Dermis microvascular lymphatic vessel endothelial cell (primary cell): ENCODE measurements at places on chromosomes 2 and 18. TPM values are rescaled to one million over a fixed set of nuclear protein-coding genes. Genes with fewer than 3 reads are reported as not detected.

DNA sequence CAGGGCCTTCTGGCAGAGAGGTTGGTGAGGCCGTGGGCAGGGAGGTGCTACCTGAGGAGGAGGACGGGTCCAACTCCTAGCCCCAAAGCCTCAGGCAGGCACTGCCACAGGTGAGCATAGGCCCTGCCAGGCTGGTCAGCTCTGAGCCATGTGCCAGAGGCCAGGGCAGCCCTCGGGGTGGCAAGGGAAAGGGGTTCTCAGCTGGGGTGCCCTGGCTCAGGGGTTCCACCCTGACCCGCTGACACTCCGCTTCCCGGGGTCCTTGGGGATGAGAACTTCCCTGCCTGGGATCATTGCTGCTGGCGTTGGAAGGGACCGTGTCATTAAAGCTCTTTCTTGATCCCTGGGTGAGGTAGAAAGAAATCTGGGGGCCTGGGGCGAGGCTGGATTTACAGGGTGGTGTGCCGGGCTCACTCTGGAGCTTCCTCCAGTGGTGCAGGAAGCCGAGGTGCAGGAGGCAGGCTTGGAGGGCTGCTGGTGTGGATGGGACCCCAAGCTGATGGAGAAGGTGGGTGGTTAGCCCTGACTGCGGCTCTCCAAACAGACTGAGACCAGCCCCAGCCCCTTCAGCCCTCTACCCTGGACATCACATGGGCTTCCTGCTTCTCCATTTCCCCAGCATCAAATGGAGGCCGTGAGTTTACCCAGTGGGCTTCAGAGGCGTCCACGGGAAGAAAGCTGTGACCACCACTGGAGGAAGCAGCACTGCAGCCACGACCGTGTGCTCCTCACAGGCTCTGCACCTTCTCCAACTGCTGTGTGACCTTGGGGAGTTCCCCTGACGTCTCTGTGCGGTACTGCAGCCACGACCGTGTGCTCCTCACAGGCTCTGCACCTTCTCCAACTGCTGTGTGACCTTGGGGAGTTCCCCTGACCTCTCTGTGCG is 295.2 kb downstream of the NDUFA10 start:
- no peak for DNase-seq

DNA sequence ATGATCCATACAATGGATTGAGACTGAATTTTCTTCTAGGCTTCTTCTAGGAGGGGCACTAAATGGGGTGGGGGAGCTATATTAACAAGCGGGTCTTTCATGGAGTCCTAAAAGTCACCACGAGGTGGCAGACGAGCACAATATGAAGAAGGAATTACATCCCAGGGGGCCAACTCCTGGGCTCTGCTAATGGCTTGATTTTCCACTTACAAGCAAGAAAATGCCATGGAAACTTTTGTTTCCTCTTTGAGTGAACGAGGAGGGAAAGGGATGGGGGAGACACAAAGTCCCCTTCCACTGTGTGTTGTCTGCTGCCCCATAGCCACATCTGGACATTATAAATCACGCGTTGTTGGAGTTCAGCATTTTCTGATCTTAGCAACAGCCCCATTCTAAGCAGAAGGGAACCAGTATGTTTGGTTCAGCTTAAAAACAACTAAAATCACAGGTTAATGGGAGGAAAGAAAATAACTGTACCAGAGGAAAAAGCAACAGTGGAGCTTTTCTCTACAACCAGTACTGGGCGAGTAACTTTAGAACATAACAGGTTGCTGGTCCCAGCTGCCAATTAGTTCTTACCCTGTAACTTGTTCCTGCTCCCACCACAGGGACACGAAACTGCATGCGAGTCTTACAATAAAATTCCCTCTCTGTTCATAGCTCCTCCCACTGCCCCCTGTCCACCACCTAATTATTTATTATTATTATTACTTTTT is 285.0 kb upstream of the PARD3B start:
- peak; percentile 91 for DNase-seq

DNA sequence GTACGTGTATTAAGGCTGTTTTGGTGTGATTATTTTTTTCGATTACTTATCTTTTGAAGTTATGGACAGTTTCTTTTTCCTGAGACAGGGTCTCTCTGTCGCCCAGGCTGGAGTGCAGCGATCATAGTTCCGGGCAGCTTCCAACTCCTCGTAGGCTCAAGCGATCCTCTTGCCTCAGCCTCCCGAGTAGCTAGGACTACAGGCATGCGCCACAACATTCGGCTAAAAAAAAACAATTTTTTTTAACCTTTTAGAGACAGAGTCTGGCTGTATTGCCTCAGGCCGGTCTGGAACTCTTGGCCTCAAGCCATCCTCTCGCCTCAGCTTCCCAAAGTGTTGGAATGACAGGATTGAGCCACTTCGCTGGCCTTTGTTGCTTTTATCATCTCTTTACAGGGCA is 945 bp downstream of the HAT1 start:
- peak; percentile 22 for DNase-seq

GRCh38 chr2:198523710-198524109 is 719.3 kb downstream of the PLCL1 start:
- no peak for DNase-seq

DNA sequence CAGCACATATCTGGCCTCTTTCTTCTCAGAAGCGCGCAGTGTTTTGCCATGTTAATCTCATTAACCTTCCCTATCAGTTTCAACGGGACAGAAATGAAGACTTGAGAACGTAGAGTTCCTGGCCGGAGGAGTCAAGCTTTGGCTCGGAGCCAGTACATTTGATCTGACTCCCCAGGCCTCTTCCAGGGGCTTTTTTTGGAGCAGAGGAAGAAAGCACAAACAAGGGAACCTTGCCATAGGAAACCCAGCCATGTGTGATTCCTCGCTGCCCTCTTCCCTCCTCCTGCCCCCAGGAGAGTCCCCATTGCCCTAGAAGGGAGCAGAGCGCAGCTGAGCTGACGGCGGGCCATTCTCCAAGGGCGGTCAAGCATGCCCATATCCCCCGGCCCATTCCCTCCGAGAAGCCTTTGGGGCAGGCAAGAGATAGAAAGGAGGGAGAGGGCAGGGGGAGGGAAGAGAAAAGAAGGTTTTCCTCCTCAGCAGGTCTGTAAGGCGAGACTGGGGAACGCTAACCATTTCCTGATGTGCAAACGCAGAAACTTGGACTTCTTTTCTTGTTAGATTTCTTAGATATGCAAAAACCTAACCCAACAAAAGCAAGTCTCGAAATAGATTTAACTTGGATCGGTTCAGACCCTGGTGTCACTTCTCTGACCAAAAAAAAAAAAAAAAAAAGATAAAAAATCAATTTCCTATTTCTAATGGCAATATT is 63.7 kb upstream of the POU3F3 start:
- no peak for DNase-seq

- DNase-seq, result no peak
These were observed 100.6 kb downstream of the ACKR3 start for GRCh38 chr2:236670235-236670620.

DNA sequence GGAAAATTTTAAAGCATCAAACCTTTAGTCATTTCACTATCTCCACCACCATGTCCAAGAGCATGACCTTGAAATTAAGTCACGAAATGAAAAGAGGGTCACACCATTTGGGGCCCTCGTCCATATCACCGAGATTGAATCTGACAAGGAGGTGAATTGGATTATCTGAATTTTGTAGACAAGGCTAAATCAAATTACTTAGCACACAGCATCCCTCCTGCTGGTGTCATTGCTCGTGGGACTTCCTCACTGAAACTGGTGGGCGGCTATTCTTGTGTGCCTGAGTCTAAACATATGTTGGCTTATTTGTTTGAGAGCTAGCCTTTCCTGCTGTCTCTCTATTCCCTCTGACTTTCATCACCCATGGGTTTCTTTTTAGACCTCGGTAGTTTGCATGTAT is 64.6 kb upstream of the CNGA3 start:
- DNase-seq, result no peak

DNA sequence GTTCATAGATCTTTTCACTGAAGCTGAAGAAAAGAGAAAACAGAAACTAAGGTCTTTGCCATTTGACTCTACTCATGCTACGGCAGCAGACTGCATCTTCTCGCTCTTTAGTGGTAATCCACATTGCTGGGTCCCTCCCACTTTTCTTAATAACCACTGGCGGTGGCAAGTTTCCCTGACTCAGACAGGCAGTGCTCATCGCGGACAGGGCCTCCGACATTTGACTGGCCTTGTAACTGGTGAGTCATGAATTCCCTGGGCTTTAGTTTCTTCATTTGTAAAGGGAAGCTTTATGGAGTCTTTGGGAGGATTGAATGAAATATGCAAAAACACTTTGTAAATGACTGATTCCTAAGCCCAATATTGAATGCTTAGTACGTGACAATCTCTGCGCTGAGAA is 238.2 kb upstream of the RBBP8 start:
- DNase-seq, result peak; percentile 53

- DNase-seq, result peak; percentile 58
These were observed 55.7 kb downstream of the DNMT3A start for GRCh38 chr2:25286025-25286400.

- no peak for DNase-seq
These were observed 523.3 kb downstream of the CMPK2 start for GRCh38 chr2:6342273-6342920.

Gene MYL1
- not detected in 2 replicates for total RNA-seq

Gene NLRC4
- under 0.01 TPM in 1 of 2 replicates, not detected in the other for total RNA-seq

Gene DES
- total RNA-seq, result not detected in 2 replicates

Gene POMC
- total RNA-seq, result 0.13 and 0.63 TPM in 2 replicates

Gene MOB1A
- 79.6 and 84.6 TPM in 2 replicates for total RNA-seq

Gene MSH2
- 22.6 and 31.1 TPM in 2 replicates for total RNA-seq

Gene SP110
- total RNA-seq, result 1.8 and 2.1 TPM in 2 replicates

Gene PROKR1
- total RNA-seq, result under 0.01 TPM in 2 replicates

Gene FAP
- total RNA-seq, result 1.3 TPM in 2 replicates
